Osteocyte (in vitro differentiated cells): ENCODE measurements at places on chromosomes 1 and 21. TPM values are rescaled to one million over a fixed set of nuclear protein-coding genes. Genes with fewer than 3 reads are reported as not detected.

MRAP gene
- total RNA-seq = not detected in 2 replicates

ABCG1 gene
- total RNA-seq = 16.5 TPM in 2 replicates

DNMT3L gene
- total RNA-seq = not detected in 2 replicates

CNIH3 gene
- 4.2 and 5.5 TPM in 2 replicates for total RNA-seq

- no peak overlapping the region for H3K27ac ChIP-seq
- peaks cover 38% of the 10 kb centered on the region for H3K4me1 ChIP-seq
- no peaks in the 10 kb centered on the region for H3K27me3 ChIP-seq
These were observed 20.7 kb downstream of the IRF2BP2 start for GRCh38 chr1:234589064-234589800.

DNA sequence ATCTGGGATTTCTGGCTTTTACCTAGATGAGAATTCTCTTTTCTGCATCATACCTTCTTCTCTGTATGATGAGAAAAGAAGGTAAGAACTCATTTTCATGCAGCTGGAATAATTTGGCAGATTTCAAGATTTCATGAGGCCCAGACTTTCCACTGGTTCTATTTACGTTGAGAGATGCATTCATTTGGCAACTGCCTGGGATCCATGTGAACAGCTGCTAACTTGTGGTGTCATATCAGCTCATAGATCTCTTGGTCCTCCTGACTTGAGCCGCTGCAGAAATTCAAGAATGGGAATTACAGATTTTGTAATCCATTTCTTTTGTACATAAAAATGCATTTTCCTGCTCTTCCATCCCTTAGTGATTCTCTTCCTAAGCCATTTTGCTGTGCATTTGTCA lies 17.1 kb upstream of the C1orf87 start:
- no peak overlapping the region for H3K4me3 ChIP-seq
- no peaks in the 10 kb centered on the region for H3K27me3 ChIP-seq
- DNase-seq = no peak
- peaks cover 3% of the 10 kb centered on the region for H3K4me1 ChIP-seq
- peaks cover under 1% of the 10 kb centered on the region for H3K36me3 ChIP-seq

DNA sequence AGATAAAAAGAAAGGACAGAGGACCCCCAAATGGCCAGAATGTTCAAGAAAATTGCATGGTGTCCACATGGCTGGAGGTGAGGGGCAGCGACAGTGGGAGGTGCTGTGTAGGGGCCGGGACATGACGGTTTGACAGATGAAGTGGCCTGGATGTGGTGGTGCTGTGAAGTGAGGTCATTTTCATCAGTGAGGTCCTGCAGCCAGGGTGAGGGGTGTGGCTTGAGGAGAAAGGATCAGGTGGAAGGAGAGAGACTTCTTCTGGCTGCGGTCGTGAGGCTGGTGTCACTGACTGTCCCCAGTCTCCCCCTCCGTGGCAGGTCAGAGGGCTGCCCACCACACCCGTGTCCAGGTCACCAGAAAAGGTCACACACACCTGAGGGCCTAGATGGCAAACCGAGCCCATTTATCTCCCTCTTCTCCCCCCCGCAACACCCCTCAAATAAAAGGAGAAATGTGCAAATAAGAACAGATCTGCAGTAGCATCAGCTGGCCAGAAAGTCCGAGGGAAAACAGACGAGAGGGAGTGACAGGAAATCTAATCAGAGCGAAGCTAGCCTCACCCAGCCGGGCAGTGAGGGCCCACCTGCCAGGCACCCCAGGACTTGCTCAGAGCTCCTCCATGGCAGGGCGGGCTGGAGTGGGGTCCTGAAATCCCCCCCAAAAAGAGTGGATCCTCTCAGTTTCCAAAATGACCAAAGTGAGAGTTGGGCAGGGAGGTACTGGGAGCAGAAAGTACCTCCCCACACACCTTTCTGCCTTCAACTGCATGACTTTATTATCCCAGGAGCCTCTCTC lies 148.5 kb upstream of the EDN2 start:
- no peak overlapping the region for H3K27ac ChIP-seq
- no peak for DNase-seq
- peaks cover 29% of the 10 kb centered on the region for H3K4me1 ChIP-seq
- H3K4me3 ChIP-seq = no peak overlapping the region
- no peaks in the 10 kb centered on the region for H3K36me3 ChIP-seq

- no peak overlapping the region for H3K27ac ChIP-seq
- H3K27me3 ChIP-seq = peaks cover 3% of the 10 kb centered on the region
These were observed 208.7 kb upstream of the CSF3R start for GRCh38 chr1:36691374-36691773.

GRCh38 chr1:46405197-46405555 lies 11.1 kb downstream of the FAAH start:
- DNase-seq = no peak
- H3K27me3 ChIP-seq = peaks cover 3% of the 10 kb centered on the region
- peaks cover 2% of the 10 kb centered on the region for H3K36me3 ChIP-seq
- no peak overlapping the region for H3K27ac ChIP-seq
- no peak overlapping the region for H3K4me3 ChIP-seq
- peaks cover 10% of the 10 kb centered on the region for H3K4me1 ChIP-seq

GRCh38 chr1:37793773-37794371 lies at the start of gene MANEAL:
TSS of gene MANEAL (plus strand) at chr1:37793847. CDS start at chr1:37794183, 336 bp downstream.
- H3K36me3 ChIP-seq = no peaks in the 10 kb centered on the region
- peak; percentile 87 for DNase-seq
- peaks cover 9% of the 10 kb centered on the region for H3K4me1 ChIP-seq
- no peak within 1 kb of the TSS for H3K27ac ChIP-seq

GRCh38 chr1:182217071-182217470 lies 155.6 kb upstream of the ZNF648 start:
- DNase-seq = no peak
- peaks cover 5% of the 10 kb centered on the region for H3K36me3 ChIP-seq
- no peaks in the 10 kb centered on the region for H3K27me3 ChIP-seq
- H3K4me1 ChIP-seq = peaks cover 21% of the 10 kb centered on the region

- H3K4me1 ChIP-seq = peaks cover 47% of the 10 kb centered on the region
- no peak for DNase-seq
- no peak overlapping the region for H3K4me3 ChIP-seq
- H3K27me3 ChIP-seq = no peaks in the 10 kb centered on the region
- peak overlapping the region; percentile 0 for H3K27ac ChIP-seq
These were observed 31.9 kb upstream of the SGIP1 start for GRCh38 chr1:66502086-66502485.

DNA sequence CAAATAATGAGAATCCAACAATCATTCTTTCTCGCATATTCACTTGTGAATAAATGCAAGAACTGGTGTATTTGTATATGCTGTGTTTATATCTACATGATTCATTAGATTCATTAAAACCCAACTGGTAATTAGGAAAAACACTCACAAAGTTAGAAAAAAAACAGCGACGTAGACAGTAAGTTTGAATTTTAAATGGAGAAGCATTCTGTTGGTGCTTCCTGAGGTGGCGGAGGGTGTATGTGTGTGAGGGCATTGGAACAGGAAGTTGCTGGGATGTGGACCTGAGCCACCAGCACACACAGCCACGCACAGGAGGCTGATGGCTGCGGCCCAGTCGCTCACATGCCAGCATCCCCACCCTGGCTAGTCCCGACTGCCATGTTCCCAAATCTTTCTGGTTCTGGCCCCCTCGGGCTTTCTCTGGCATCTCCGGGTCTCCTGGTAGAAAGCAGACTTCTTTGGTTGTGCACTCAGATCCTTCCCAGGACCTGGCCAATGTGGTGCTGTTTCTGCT lies 121.6 kb upstream of the IRF2BP2 start:
- no peak for DNase-seq
- H3K4me1 ChIP-seq = peaks cover 33% of the 10 kb centered on the region

DNA sequence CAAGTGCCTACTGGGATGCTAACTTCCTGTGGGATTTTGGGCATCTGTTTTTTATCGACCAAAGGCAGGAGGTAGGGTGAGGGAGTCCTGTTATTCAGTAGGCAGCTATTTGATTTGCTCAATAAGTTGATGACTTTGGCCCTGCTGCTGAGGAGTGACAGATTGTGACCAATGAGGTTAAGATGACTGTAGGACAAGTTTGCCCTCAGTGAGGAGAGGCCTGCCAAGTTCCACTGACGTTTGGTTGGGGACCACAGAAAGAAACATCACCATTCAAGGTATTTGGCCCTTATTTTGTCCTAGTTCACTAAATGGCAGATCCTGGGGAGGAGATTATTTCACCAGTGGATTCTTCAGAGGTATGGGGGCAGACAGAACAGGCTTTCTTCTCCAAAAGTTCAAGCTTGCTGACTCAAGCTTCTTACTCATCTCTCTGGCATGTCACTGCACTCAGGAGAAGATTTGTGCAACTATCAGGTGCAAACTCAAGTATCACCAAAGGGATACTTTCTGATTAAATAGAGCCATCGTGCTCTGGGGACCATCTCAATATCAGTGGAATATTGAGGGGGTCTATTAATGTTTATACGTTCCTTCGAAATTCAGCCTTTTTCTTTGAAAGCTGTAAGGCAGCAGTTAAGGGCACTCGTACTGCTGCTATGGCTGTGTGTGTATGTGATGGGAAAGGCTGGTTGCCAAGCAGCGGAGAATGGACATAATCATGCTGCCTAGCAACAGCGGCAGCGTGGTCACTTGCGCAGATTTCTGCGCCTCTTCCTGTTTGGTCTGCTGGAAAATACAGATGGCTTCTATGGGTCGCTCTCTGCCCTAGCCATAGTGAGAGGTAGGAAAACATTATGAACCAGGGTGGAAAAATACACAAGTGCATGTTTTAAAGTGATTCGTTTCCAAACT lies 78.7 kb downstream of the PBX1 start:
- H3K4me1 ChIP-seq = peaks cover 8% of the 10 kb centered on the region
- H3K4me3 ChIP-seq = no peak overlapping the region
- H3K36me3 ChIP-seq = peaks cover 2% of the 10 kb centered on the region
- no peaks in the 10 kb centered on the region for H3K27me3 ChIP-seq
- DNase-seq = no peak

DNA sequence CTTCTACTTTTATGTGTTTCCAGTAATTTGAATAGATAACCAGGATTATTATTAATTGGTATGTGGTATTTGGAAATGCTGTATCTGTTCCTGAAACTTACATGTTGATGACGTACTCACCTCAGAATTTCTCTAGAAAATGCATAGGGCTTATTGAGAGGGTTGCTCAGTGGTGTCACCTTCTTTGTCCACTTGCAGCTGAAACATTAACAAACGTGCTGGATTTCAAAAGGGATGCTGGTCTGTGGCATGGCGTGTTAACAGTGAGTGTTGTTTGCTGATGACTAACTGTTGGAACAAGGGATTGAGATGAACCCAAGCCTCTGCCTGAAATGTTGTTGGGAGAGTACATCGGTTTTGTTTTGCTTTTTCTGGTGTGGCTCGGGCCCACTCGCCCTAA lies 67.9 kb downstream of the S100B start:
- peaks cover 2% of the 10 kb centered on the region for H3K4me1 ChIP-seq
- no peak overlapping the region for H3K4me3 ChIP-seq

DNA sequence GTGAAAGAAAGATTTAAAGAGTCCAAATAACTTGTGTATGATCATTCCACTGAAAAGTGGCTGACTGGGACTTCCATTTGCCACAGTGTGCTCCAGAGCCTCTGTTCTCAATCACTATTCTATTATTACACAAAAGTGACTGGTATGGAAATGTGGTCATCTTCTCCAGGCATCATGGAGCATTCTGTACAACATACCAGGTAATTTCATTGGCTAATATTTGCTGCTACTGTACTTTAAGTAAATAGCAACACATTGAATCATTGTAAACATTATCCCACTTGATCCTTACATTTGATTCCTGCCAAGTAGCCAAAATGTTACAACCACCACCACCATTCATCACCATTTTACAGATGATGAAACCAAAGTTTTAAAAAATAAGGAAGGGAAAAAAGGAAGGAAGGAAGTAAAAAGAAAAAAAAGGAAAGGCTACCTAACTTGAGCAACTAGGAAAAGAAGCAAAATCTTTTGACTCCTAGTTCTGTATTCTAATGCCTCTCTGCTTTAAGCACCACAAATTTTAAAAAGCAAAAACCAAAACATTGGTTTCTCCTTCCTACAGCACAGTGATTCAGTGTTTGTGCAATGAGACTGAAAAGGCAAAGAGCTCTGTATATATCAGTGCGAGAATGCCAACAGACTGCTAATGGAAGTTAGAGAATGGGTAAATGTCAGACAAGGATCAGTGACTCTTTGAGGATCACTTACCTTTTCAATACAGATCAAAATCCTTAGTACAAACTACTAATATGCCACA lies 361.4 kb upstream of the PTBP2 start:
- H3K27me3 ChIP-seq = no peaks in the 10 kb centered on the region
- no peaks in the 10 kb centered on the region for H3K36me3 ChIP-seq
- peaks cover 62% of the 10 kb centered on the region for H3K4me1 ChIP-seq
- no peak overlapping the region for H3K4me3 ChIP-seq
- H3K27ac ChIP-seq = no peak overlapping the region

DNA sequence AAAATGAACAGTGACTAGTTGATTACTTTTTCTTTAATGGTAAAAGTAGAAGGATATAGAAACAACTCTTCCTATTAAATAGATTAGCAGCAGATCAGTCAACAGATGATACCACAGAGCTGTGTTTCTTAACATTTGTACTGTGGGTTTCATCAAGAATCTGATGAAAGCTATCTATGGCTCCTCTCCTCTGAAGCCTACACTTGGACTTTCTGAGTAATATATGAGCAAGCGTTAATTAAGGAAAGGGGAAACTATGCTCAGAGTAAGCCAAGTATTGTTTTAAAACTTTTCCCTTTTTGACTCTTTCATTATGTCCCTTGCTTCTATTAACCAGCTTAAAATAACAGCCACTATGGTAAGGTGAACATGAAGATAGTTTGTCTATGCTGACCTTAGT lies 10.8 kb downstream of the ARID4B start:
- H3K27me3 ChIP-seq = no peaks in the 10 kb centered on the region
- peaks cover 26% of the 10 kb centered on the region for H3K4me1 ChIP-seq

GRCh38 chr1:51776408-51776807 lies 102.1 kb downstream of the NRDC start:
- H3K4me1 ChIP-seq = peaks cover 2% of the 10 kb centered on the region
- H3K36me3 ChIP-seq = peaks cover 51% of the 10 kb centered on the region
- H3K27me3 ChIP-seq = no peaks in the 10 kb centered on the region
- H3K27ac ChIP-seq = no peak overlapping the region
- no peak overlapping the region for H3K4me3 ChIP-seq

- H3K27me3 ChIP-seq = no peaks in the 10 kb centered on the region
- H3K4me1 ChIP-seq = peaks cover 73% of the 10 kb centered on the region
- no peak overlapping the region for H3K4me3 ChIP-seq
- peak overlapping the region; percentile 88 for H3K27ac ChIP-seq
These were observed 82.3 kb downstream of the CLIC4 start for GRCh38 chr1:24827379-24828135.

- H3K27ac ChIP-seq = no peak overlapping the region
- no peak for DNase-seq
- peaks cover 20% of the 10 kb centered on the region for H3K4me1 ChIP-seq
- H3K36me3 ChIP-seq = peaks cover 4% of the 10 kb centered on the region
- no peaks in the 10 kb centered on the region for H3K27me3 ChIP-seq
These were observed 617.5 kb downstream of the KIF26B start for GRCh38 chr1:245772325-245772724.

DNA sequence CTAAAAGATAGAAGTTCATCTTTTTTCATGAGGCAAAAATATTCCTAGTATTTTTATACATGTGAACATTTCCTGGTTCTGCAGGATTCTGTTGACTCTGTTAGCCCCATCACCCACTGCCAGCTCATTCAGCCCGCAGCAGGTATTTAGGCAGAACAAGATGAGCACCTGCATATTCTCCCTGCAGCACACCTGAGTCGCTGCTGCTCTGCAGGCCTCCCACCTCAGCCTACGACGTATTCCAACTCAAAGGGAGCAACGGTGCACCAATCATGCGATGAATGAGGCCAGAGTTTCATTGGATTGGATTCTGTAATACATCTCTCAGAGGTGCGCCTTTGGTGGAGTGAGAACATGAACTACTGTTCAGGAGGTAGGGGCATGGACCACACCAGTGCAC lies 87.6 kb downstream of the CNIH3 start:
- no peak overlapping the region for H3K4me3 ChIP-seq
- no peak overlapping the region for H3K27ac ChIP-seq
- peaks cover 5% of the 10 kb centered on the region for H3K27me3 ChIP-seq
- DNase-seq = no peak
- H3K36me3 ChIP-seq = no peaks in the 10 kb centered on the region

GRCh38 chr1:181655756-181656155 lies 172.4 kb downstream of the CACNA1E start:
- H3K27me3 ChIP-seq = no peaks in the 10 kb centered on the region
- H3K27ac ChIP-seq = no peak overlapping the region
- no peaks in the 10 kb centered on the region for H3K4me1 ChIP-seq
